ENCODE measurements at places on chromosomes 12 and 14.

DNA sequence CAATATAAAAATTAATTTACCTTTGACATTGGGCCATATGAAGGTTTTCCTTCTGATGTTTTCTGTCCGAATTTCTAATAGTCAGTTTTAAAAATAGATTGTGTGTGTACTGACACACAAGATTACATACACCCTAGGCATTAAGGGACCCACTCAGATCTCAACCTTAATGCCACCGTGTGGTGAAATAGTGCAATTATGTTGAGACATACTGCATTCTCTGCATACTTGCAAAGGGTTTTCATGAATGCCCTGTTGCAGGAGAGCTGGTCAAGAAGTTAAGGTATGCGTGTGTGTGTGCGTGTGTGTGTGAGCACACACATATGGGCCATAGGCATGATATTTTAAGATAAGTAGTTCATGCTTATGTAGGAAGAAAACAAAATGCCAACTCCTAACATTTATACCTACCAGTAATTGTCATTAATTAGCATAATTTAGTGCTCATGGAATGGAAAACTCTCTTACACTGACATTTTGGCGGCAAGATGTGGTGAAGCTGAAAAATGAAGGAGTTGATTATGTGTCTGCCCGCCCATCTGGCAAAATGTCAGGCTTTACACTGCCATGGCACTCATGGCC is 58.8 kb downstream of the PIK3C2G start:
- DNase-seq = no peak

GRCh38 chr12:98513379-98514322 is 1.7 kb upstream of the TMPO start:
- DNase-seq = no peak

- peak; percentile 85 for DNase-seq
Observed at GRCh38 chr14:29584992-29585391, 342.7 kb downstream of the PRKD1 start.

DNA sequence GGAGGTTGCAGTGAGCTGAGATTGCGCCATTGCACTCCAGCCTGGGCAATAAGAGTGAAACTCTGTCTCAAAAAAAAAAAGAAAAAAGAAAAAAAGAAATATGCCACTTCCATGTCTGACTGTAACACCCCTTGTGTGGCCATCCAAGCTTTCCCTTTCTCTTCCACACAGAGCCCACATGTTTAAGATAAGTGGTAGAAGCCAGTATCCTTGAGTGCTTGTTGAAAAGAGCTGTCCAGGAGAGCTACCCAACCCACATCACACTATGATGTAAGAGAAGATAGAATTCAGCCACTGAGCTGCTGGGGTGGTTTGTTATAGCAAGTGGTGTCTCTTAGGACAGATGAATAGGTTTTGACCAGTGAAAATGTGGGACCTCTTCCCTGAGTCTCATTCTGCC is 82.1 kb downstream of the ZNF664 start:
- DNase-seq = no peak

GRCh38 chr14:33120341-33120740 is 181.7 kb downstream of the NPAS3 start:
- DNase-seq = no peak

GRCh38 chr12:39937119-39937518 is 168.8 kb downstream of the SLC2A13 start:
- no peak for DNase-seq

GRCh38 chr14:51331486-51332367 is 91.7 kb downstream of the TMX1 start:
- DNase-seq = no peak

GRCh38 chr12:95859344-95859816 is 628 bp downstream of the SNRPF start:
- DNase-seq = no peak

DNA sequence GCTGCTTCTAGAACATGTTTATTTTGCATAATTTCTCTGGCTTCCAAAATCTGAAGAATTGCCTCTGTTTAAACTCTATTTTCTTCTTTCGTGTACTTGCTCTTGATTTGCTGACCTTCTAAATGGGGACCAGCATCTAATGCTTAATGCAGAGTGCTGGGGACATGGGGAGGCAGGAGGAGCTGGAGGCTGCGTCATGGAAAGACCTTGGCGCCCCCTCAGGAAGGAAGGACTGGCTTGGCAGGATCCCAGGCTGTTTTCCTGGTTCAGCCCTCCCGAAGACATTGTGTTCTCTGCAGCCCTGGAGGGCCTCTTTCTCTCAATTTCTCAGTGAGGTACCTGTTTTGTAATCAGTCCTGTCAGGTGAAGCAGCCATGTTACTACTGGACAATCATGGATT is 5.5 kb downstream of the PRKCH start:
- no peak for DNase-seq

DNA sequence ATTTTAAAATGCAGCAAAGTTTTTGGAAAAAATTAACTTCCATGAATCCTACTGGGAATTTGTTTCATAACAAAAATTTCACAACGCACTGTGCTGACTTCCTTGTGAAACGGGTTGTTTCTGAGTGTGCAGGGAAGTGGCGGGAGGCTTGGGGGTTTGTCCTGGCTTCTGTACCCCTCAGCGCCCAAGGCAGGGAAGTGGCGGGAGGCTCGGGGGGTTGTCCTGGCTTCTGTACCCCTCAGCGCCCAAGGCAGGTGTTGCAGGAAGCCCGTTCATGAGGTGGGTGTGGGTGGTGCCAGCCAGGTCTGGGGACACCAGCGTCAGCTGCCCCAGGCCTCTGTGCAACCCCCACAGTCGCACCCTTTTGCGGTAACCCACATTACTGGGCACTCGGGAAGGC is 25.1 kb downstream of the ADGRD1 start:
- DNase-seq = no peak

GRCh38 chr12:89690925-89691324 is 17.7 kb downstream of the ATP2B1 start:
- DNase-seq = no peak

DNA sequence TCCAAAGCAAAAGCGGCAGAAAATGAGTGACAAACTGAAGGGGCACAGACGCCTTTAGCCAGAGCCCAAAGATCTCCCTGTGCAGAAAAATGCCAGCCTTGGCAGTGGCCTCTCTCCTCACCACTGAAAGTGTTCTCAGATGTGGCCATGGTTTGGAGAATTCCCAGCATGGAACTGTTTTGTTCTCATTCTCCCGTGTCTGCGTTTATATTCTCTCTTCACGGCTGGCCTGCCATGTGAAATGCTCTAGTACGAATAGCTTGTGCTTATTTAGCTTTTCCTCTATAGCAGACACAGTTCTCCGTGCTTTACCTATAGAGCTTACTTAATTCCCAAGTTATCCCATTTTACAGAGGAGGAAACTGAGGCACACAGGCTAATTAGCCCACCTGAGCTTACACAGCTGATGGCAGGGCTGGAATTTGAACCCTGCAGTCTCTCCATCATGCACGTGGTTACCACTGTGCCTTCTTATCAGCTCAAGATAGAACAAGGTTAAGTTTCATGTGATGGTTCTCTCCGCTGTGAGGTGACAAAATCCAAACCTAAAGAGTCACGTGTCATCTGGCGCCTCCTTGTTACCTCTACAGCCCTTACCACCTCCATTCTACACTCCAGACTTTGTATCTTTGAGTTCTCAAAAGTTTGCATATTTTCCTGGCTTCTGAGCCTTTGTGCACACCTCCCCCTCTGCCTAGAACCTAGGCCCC is 141.6 kb downstream of the GCH1 start:
- DNase-seq = no peak

- DNase-seq = no peak
Observed at GRCh38 chr14:101004954-101005353, 101.4 kb upstream of the RTL1 start.

DNA sequence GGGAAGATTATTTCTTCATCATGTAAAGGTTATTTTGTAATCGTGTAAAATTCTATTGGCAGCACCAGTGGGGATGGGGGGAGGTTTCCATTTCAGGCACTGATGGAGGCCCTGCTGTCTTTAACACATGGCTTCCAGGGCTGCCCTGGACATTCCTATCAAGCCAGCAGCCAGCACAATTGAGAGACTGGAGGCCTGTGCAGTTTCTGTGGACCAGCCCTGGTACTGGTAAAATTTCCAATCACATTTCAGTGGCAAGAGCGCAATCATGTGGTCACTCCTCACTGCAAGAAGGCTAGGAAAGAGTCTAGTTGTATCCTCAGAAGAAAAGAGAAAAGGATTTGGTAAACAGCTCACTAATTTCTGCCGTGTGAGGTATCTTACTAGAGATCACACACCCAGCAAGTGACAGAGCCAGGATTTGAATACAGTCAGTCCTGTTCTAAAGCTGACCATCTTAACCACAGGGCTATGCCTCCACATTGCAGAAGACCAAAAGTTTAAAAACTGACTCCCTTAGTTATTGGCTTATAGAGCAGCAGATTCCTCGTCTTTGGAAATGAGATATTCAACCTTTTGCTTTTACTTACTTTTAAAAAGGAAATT is 179.4 kb upstream of the ARHGAP5 start:
- DNase-seq = no peak

DNA sequence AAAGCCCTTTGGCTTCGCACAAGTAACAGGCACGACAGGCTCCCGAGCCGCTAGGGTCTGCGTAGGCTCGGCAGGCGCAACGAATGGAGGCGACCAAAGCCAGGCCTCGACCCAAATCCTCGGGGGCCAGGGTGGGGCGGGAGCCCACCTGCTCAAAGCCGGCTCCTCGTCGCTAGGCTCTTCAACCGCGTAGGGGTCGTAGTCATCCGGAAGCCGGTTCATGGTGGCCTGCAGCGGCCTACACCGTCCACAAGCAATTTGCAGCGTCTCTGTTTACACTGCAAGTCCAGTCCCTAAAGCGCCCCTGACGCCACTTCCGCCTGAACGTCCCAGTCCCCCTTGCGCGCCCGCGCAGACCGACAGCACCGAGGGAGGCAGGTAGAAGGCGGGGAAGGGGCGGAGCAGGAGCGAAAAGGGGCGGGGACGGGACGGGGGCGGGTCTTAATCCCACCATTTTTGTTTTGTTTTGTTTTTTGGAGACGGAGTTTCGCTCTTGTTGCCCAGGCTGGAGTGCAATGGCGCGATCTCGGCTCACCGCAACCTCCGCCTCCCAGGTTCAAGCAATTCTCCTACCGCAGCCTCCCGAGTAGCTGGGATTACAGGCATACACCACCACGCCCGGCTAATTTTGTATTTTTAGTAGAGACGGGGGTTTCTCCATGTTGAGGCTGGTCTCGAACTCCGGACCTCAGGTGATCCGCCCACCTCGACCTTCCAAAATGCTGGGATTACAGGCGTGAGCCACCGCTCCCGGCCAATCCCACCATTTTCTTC is at the start of gene EAPP:
TSS of gene EAPP (minus strand) at position 295 of the 774 bp plus-strand sequence. CDS start at position 222, 73 bp downstream.
- DNase-seq = no peak

DNA sequence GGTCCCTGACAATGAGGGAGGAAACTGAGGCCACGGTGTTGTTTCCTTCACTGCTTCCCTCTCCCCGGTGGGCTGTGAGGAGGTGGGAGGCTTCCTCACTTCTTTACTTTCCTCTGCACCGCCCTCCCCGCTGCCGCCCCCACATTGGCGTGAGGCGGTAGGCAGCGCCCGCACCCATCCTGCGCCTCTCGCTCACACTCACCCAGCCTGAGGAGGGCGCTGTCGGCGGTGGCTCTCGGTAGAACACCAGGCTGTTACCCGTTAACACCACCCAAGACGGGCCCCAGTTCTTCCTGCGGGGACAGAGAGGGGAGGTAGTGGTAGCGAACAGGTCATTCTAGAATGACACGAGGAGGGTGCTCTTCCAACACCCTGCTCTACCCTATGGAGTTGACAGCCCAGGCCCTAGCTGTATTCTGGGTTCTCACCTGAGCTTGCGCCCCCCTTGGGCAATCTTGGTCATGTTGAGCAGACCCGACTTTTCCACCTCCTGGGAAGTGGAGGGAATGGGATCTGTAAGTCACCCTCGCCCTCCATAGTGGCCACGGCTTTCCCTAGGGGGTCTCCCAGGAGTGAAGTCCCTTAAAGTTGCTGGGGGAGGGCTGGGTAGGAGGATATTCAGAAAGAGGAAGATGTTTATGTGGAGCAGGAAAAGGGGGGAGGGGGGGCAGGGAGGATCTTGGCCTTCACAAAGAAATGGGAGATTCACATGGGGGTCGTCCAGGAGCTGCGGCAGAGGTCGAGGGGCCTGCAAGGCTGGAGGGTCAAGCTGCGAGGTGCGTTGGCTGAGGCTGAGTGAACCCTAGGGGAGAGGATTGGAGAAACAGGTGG is 3.3 kb downstream of the ARHGAP9 start:
- DNase-seq = no peak

DNA sequence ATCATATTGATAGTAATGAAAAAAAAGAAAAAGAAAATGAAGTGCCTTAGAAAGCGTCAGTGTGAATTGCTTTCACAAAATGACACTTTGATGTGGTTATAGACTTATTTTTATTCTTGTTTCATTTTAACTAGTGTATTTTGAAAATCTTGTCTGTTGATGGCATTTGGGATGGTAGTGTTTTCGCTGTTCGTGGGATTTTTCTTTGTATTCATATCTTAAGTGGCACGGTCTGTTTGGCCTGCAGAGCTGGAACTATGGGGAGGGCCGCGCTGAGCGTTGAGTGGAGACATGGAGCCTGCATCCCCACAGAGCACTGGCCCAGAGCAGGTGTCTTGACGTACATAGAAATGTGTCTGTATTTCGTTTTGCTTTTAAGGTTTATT is 61.6 kb downstream of the WDR20 start:
- no peak for DNase-seq

- DNase-seq = peak; percentile 56
Observed at GRCh38 chr12:6821591-6822425, at the start of gene GPR162. Gene GPR162, plus strand, starts transcription at chr12:6821821. Its CDS starts 2,078 bp downstream, at chr12:6823899.

DNA sequence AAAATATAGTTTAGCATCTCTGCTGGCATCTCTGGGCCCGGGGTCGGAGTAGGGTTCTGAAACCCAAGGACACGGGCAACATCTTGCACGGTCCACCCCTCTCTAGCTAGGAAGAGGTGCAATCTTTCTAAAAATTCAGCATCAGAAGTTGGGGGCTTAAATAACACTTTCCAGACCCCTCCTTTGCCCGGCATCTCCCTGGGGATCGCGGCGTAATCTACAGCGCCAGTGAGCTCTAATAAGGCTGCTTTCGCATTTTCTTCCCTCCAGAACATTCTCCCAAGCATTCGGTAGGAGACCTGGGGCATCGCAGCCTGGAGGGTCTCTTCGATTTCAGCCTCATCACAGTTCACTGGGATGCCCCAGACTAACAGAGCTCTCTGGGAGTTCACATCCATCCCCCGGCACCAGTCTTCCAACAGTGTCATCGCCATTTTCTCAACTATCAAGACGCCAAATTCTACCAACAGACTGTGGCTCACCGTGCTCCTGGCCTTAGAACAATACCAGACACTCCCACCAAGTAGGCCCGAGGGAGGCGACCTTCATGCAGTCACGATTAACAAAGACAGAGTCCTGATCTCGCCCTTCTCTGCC is 880 bp downstream of the PNMA1 start:
- DNase-seq = no peak

- no peak for DNase-seq
Observed at GRCh38 chr12:11695321-11695720, 45.8 kb downstream of the ETV6 start.

DNA sequence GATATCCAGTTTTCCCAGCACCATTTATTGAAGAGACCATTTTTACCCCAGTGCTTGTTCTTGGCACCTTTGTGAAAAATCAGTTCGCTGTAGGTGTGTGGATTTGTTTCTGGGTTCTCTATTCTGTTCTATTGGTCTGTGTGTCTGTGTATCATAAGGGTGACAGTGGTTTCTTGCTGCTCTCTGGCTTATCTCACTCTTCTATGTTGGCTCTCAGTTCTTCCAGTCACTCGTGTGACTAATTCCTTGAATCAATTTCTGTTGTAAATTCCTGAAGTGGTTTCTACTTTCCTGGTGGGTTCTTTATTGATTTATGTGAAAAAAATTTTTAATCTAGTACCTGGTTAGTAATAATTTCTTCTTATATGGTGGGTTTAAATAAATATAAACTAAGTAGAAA is 58.3 kb downstream of the OTOGL start:
- DNase-seq = no peak
